ENCODE measurements at places on chromosomes 2 and 18. TPM values are rescaled to one million over a fixed set of nuclear protein-coding genes. Genes with fewer than 3 reads are reported as not detected.
A peak's percentile ranks its signal among the peaks of the same experiment; 100 is the strongest.

DNA sequence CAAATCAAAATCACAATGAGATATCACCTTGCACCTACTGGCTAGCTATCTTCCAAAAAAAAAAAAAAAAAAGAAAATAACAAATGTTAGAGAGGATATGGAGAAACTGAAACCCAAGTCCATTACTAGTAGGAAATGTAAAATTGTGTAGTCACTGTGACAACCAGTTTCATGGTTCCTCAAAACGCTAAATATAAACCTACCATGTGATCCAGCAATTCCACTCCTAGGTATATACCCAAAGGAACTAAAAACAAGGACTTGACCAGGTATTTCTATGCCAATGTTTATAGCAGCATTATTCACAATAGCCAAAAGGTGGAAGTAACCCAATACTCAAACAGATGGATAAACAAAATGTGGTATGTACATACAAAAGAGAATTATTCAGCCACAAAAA, 11.7 kb upstream of the SCRN3 start:
- no peak for DNase-seq

- DNase-seq = no peak
Measured at GRCh38 chr18:69870736-69871135, 76.9 kb downstream of the CD226 start.

DNA sequence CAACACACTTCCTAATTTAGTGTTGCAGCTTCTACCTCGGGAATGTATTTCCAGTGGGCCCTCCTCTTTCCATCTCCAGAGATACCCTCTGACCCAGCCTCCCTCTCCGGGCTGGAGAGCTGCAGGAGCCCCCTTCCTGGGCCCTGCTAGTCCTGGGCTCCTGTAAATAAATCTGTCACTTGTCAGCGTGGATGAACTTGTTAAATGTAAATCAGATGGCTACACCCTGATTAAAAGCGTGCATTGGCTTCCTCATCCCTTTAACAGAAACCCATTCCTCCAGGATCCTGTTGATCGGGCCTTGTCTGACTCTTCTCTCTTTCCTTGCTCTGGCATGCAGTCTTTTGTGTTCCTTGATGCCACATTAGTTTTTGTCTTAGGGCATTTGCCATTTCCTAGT, 2.4 kb downstream of the ZNF236 start:
- DNase-seq = no peak

DNA sequence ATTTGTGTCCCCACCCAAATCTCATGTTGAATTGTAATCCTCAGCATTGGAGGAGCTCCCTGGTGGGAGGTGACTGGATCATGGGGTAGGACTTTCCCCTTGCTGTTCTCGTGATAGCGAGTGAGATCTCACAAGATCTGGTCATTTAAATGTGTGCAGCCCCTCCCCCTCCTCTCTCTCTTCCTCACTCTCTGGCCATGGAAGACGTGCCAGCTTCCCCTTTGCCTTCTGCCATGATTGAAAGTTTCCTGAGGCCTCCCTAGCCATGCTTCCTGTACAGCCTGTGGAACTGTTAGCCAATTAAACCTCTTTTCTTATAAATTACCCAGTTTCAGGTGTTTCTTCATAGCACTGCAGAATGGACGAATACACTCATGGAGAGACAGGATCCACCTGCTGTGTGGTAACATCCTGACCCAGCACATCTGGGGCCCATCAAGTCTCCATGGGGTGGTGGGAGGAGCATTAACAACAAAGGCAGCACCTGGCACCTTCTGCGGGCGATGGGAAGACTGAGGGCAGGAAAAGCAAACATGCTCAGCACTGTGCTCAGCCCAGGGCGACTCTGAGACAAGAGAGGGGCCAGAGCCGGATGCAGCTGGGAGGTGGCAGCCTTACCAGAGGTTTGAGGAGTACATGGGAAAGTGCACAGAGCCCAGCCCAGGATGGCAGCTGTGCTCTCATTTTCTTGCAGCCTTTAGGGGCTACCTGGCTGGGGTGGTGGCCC, 16.2 kb upstream of the ALPP start:
- no peak for DNase-seq

- no peak for DNase-seq
Measured at GRCh38 chr2:100643906-100644501, 81.2 kb downstream of the PDCL3 start.

DNA sequence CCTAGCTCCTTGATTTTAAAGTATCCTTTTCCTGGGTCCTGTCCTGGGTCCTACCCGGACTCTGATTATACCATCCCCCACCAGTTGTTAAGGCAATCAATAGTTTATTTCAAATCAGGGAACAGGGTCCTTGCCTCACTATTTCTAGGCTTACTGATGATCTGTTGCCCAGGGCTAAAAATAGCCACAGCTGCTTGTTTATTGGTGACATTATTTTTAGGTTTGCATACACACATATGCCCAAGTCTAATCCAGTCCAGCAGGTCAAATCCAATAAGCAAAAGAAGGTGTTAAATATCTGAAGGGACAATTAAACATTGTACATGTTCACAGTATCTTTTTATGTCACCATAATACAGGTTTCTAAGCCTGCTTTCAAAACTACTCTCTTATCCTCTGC, 66.0 kb downstream of the RAB10 start:
- no peak for DNase-seq

DNA sequence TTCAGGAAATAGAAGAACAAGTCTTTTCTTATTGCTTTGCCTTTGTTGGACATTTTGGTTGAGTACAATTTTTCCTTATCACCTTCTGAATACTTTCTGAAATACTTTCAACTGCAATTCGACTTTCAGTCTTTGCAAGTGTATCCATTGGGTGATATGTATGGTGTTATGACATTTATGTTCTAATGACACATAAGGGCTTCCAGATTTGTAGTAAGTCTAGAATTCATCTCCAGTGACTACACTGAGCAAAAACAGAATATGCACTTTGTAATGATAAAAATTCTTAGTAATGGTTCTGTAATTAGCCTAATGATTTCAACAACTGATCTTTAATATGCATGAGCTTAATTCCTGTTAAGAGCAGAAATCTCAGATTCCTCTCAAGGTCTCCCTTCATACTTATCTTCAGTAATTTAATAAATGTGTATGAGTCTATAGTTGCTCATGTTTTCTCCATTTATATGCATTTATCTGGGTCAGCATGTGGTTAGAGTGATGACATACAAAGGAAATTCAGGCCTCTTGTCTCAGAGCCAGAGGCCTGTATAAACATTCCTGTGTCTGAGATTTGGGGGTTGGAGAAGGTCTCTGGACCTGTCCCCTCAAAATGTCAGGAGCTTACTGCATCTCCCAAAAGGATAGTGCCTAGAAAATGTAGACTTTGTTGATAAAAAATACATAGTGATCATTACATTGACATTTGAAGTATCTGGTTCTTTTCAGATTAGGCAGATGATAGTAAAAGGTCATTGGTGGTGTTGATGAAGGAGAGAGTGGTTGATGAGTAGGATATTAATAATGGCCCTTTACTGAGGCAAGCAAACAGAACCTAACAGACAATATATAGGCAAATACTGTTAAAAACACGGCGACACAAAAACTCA, 114.9 kb downstream of the QPCT start:
- peak; percentile 91 for DNase-seq

DNA sequence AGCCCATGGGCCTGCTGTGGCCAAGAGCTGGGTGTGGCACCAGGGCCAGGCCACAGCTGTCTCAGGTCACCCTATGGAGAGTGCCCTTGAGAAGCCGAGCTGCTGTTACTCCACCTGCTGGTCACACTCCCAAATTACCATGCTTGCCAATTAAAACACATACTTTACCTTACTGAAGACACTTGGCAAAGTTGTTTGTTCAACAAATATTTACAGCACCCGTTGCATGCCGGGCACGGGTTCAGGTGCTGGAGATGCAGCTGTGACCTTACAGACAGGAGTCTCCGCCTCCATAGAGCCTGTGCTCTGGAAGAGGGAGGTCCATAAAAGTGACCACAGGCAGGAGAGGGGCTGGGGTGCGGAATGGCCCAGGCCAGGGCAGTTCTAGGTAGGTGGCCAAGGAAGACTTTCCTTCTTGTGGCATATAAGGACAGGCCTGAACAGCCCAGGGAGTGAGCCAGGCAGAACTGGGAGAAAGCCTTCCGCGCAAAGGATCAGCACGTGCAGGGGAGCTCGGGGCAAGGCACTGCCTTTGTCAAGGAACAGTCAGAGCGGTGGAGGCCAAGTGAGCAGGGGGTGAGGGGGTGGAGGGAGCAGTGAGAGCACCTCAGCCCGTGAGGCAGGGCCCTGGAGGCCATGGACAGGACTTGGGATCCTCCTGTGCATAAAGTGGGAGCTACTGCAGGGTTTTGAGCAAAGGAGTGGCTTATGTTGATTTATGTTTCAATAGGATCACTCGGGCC, 23.6 kb upstream of the RBM44 start:
- DNase-seq = peak; percentile 56

- no peak for DNase-seq
Measured at GRCh38 chr2:110771547-110772382, 39.4 kb downstream of the ACOXL start.

GRCh38 chr2:231190531-231191197, 7.8 kb upstream of the ARMC9 start:
- peak; percentile 71 for DNase-seq

DNA sequence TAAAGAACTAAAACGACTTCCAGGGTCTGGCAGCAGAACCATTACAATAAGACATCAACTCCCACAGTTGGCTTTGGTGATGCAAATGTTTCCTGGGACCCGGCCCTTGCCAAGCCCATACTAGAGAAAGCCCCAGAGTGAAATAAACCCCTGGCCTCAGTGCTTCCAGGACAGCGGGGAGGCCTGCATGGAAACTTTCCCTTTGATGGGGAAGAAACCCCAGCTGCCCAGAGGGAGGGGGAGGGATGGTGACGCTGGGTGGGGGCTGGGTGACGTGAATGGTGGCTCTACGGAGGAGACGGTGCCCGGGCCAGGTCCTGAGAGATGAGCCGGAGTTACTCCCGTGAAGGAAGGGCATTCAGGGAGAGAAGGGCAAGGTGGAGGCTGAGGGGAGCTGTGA, 27.5 kb downstream of the INHBB start:
- DNase-seq = no peak

DNA sequence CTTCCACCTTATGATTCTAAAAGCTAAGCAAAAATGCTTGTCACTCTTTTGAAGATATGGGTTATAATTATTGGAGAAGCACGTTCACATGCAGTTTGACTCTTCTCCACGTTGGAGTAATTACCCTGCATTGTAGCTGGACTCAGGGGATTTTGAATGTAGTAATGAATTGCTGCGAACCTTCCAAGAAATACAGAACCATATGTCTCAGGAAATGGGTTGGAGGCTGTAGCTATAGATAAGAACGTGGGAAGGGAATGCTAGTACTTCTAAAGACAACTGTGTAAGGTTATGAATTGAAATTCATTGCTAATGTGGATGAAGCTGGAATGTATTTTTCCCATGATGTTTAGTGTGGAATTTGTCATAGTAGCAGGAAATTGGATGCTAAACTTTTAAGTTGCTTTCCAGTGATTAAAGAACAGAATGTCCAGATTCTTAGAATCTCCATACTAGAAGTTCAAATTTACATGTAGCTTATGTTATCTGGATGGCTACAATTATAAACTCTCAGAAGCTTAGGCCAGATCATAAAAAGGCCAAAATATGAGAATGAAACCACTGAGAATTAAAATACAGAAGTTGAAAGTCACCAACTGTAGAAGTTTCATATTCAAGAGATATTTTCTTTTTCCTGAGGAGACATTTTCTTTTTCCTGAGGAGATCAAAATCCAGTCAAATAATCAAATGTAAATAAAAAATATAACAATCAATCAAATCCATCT, 27.3 kb upstream of the SPOPL start:
- peak; percentile 67 for DNase-seq

GRCh38 chr18:61308004-61308403, 25.2 kb upstream of the CDH20 start:
- DNase-seq = no peak

Gene HJURP
- total RNA-seq = 1.1 TPM

Gene NMUR1
- not detected for total RNA-seq

Gene FSHR
- not detected for total RNA-seq

Gene DPY30
- 43.6 TPM for total RNA-seq

Gene UBR3
- total RNA-seq = 29.2 TPM

Gene LIMS4
- 4.7 TPM for total RNA-seq

Gene CAVIN2
- 24.1 TPM for total RNA-seq

Gene ANKRD62
- total RNA-seq = not detected

Gene UGT1A6
- 0.09 TPM for total RNA-seq

Gene LCT
- not detected for total RNA-seq

Gene SPTBN1
- total RNA-seq = 293 TPM

Gene C2orf92
- 2.0 TPM for total RNA-seq

All from fibroblast of the aortic adventitia (primary cell).